Activated CD8-positive, alpha-beta memory T cell treated with anti-CD3 and anti-CD28 coated beads, Interleukin-2, amount 10 ng/mL, durations not matched to agents 7 days and 5 days (primary cell): ENCODE measurements at places on chromosomes 12 and 14. TPM values are rescaled to one million over a fixed set of nuclear protein-coding genes. Genes with fewer than 3 reads are reported as not detected.

PPP1R12A gene
- total RNA-seq = 104 TPM

TOMM20L gene
- total RNA-seq = not detected

PPTC7 gene
- total RNA-seq = 23.2 TPM

ARHGEF25 gene
- 0.70 TPM for total RNA-seq

TAS2R8 gene
- total RNA-seq = not detected

KRT72 gene
- 0.15 TPM for total RNA-seq

CYP27B1 gene
- 4.5 TPM for total RNA-seq
